NCI-H1417 (cell line): ENCODE measurements at places on chromosomes 6 and 20.
A peak's percentile ranks its signal among the peaks of the same experiment; 100 is the strongest.

DNA sequence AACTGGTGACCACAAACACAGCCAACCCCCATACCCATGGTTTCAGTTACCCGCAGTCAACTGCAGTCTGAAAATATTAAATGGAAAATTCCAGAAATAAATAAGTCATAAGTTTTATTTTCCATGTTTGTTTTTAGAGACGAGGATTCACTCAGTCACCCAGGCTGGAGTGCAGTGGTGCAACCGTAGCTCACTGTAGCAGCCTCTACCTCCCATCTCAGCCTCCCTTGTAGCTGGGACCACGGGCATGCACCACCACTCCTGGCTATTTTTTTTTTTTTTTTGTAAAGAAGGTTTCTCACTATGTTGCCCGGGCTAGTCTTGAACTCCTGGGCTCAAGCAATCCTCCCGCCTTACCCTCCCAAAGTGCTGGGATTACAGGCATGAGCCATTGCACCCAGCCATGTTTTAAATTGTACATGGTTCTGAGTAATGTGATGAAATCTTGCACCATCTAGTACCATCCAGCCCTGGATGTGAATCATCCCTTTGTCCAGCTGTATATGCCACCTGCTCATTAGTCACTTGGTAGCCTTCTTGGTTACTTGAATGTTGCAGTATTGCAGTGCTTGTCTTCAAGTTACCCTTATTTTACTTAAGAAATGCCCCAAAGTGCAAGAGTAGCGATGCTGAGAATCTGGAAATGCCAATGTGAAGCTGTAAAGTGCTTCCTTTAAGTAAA lies 14.5 kb downstream of the CSNK2A1 start:
- no peak for DNase-seq

DNA sequence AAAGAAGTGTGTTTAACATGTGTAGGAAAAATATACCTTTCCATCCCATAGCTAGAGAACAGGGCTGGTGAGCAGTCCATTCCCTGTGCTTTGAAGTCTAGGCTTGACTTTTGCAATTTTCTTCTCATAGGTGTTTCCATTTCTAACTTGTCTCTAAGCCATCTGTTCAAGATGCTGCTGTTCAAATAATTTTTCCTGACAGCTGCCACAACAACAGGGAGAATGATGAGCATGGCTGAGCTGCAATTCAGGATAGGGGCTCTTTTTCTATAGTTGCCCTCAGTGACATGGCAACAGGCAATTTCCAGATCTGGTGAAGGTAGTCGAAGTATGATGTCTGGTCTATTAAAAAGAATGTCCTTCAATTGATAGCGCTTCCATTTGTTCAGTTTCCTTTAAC lies 103.0 kb upstream of the HS3ST5 start:
- no peak for DNase-seq

DNA sequence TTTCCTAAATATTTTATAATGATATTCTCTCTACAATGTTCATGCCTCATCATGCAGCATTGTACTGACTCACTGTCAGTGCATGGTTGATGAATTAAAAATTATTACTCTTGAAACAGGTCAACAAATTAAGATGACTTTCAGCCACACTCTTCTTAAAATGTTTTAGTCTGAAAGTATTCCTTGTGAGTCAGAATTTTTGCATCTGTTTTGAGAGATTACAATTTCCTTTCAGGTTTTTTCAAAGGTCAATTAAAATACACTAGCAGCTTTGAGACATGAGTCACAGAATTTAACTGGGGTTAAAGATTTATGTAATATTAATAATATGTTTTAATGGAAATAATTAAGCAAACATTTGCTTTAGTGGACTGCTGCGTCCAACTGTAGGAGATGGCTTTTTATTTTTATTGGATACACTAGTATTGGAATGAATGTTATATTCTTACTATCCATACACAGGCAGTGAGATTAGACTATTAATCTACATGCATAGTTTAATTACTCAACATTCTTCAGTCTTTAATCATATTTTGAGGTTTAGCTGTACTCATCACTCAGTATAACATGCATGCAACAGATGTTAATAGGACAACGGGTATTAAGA lies 9.7 kb downstream of the COL12A1 start:
- DNase-seq, result no peak

DNA sequence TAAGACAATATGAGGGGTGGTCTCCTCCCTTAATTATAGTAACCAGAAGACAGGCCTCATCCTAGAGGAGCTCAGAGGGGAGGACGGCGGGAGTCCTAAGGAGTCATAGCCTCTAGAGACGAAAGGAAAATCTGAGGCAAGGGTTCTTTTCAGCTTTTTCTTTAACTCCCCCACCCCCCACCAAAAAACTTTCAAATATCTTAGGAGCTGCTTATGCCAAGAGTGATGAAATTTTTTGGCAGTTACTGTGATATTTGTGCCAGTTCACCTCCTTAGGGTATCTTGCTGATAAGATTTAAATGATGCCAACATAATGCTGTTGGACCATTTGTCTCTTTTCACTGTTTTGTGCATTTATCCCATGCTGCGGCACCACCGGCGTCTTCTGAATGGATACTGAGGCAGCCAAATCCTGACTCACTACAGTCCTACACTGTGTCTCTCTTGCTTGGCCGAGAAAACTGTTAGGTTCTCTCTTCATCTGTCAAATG lies 44.5 kb upstream of the DSE start:
- DNase-seq, result no peak

DNA sequence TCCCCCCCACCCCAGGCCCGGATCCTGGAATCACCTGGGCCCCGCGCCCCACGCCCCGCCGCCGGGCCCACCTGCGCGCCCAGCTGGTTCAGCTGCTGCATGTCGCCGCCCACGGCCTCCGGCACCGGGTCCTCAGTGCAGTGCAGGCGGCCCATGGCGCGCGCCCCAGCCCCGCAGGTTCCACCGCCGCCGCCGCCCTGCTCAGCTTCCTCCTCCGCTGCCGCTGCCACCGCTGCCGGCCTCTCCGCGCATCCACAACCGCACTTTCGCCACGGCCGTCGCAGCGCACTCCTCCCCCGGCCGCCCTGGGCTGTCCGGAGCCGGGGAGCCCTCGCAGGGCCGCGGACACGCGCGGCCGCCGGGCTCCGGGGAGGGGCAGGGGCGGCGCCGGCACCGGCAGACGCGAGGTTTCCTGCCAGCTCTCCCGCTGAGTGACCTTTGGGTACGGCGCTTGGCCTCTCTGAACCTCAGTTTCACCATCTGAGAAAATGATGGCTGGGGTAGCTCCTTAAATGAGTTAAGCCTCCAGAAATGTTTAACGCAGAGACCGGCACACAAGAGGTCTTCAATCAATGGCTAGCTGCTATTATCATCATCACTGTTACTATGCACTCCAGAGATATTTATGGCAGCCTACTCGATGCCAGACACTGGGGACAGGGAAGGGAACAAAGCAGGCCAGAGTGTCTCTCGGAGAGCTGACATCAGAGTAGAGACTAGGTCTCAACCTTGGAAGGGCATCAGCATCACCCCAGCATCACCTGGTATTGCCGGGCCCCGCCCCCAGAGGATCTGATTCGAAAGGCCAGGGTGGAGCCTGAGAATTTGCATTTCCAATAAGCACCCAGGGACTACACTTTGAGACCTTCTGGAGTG lies at the start of gene COMMD7:
TSS of gene COMMD7 (minus strand) at position 231 of the 876 bp plus-strand sequence. CDS start at position 155, 76 bp downstream.
- DNase-seq, result peak; percentile 42

GRCh38 chr20:62381202-62381797 lies 5.6 kb upstream of the RPS21 start:
- DNase-seq, result no peak

DNA sequence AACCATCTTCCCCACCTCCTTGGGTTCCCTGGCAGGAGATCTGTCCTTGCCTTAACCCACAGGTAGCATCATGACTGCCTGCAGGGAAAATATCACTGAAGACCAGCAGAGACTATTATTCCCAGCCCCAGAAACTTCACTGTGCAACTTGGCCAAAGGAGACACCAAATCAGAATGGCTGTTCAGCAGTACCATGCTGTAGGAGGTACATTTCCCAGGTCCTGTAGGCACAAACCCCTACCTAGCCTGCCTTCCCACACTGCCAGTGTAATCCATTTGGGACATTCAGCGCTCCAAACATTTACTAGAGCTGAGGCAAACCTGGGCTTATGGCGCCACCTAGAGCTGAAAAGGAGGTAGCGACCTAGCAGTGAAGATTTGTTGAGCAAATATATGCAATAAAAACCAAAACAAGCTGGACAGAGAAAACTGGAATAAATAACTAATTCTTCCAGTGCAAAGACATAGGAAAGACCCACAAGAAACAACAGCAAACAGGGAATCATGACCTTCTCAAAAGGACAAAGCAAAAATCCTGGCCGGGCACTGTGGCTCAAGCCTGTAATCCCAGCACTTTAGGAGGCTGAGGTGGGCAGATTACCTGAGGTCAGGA lies 60.3 kb downstream of the VTA1 start:
- DNase-seq, result peak; percentile 26

- no peak for DNase-seq
Observed at GRCh38 chr20:1301031-1301529, 27.9 kb downstream of the SDCBP2 start.

- DNase-seq, result no peak
Observed at GRCh38 chr6:90895299-90896074, 308.6 kb upstream of the MAP3K7 start.

GRCh38 chr20:13085275-13085674 lies 76.5 kb downstream of the SPTLC3 start:
- DNase-seq, result no peak

DNA sequence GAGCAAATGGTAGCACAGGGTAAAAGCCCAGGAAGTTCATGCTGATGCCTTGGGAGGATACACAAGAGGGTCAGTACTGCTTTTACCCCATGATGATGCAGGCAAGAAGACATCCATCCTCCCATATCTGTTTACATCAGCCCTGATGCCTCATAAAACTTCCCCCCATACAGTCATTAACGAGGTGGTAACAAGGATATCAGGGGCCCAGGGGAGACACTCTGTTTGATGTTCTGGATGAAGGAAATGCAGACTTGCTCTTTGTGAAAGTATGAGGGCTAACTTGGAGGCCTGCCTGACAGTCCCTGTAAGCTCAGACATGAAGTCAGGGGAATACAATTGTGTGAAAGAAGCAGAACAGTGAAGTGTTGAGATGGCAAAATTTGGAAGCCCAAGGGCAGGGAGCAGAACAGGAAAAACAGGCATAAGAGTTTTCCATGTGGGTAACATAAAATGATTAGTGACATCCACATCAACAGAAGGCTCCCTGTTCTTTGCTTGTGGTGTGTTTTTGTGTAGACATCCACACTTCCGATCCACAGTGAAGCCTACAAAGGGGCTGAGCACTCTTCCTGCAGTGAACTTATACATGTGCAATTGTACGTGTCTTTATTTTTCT lies 813.4 kb downstream of the MAFB start:
- no peak for DNase-seq

- peak; percentile 33 for DNase-seq
Observed at GRCh38 chr6:101799531-101799930, 406.0 kb downstream of the GRIK2 start.

DNA sequence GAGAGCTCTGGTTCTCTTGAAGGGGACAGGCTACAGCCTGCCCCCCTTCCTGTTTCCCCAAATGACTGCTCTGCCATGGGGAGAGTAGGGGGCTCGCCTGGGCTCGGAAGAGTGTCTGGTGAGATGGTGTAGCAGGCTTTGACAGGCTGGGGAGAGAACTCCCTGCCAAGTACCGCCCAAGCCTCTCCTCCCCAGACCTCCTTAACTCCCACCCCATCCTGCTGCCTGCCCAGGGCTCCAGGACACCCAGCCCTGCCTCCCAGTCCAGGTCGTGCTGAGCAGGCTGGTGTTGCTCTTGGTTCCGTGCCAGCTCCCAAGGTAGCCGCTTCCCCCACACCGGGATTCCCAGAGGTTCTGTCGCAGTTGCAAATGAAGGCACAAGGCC lies 9.8 kb downstream of the VEGFA start:
- DNase-seq, result no peak

DNA sequence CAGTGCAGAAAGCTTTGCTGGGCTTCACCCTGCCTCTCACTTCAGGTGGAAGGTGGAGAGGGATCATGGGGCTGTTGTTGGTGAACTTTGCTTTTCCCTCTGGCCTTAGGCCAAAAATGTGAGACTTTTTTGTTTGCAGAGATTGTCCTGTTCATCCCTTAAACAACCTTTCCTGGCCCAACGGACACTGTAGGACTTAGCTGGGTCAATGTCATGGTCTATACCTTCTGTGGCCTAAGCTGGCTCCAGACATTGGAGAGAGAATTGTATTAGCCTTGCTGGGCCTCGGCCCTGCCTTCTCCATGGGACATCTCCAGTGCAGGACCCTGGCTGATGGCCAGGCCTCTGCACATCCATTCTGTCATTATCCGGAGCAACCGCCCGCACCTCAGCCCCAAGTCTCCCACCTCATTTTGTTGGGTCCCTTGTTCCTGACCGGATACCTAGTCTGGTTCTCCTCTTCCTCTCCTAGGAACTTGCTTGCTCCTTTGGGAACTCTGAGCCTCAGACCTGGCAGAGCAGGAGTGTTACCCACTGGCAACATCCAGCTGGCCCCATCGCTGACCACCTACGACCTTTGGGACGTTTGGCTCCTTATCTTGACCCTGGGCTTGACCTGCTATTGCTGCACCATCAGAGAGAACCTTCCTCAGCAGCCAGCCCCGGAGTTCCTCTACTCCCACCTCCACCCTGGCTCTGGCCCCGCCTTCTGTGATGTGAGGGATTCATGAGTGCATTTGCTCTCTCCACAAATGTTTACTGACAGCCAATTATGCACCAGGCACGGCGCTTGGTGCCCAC lies 128.2 kb downstream of the BANF2 start:
- DNase-seq, result no peak

DNA sequence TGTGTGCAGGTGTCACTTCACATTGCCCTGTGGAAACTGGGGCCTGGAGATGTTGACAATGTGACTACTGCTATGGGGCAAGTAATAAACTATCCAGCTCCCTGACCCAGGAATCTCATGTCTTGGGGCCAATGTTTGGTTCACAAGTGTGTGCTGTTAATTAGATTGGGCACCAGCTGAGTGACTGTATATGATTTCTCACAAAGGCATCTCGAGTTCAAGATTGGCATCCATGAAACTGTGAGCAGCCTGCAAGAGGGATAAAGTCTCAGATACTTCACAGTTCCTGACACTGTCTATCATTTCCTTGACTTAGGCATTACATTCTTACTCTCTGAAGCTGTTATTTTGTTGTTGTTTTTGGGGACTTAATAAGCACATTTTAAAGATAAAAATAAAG lies 264.0 kb downstream of the PRKN start:
- no peak for DNase-seq
